Astrocyte (in vitro differentiated cells and primary cell): ENCODE measurements at places on chromosomes 7 and 10. TPM values are rescaled to one million over a fixed set of nuclear protein-coding genes. Genes with fewer than 3 reads are reported as not detected.
A peak's percentile ranks its signal among the peaks of the same experiment; 100 is the strongest.

GRCh38 chr10:118002581-118002980, 44.2 kb downstream of the RAB11FIP2 start:
- no peak for DNase-seq
- H3K4me1 ChIP-seq, result no peaks in the 10 kb centered on the region
- H3K4me3 ChIP-seq, result no peak overlapping the region
- H3K27me3 ChIP-seq, result no peaks in the 10 kb centered on the region
- no peak overlapping the region for H3K27ac ChIP-seq

GRCh38 chr7:35524112-35524804, 170.7 kb downstream of the HERPUD2 start:
- no peak for DNase-seq
- no peak overlapping the region for H3K27ac ChIP-seq
- no peak overlapping the region for H3K4me3 ChIP-seq
- H3K4me1 ChIP-seq, result no peaks in the 10 kb centered on the region
- no peaks in the 10 kb centered on the region for H3K36me3 ChIP-seq

- H3K4me3 ChIP-seq, result peak within 1 kb of the TSS; percentile 61
- no peaks in the 10 kb centered on the region for H3K4me1 ChIP-seq
- peaks cover 96% of the 10 kb centered on the region for H3K27me3 ChIP-seq
- peak; percentile 92 for DNase-seq
- H3K36me3 ChIP-seq, result no peaks in the 10 kb centered on the region
Observed at GRCh38 chr7:27143023-27143949, at the start of gene HOXA5. Gene HOXA5, minus strand, starts transcription at chr7:27143681. Its CDS starts 74 bp downstream, at chr7:27143607.

DNA sequence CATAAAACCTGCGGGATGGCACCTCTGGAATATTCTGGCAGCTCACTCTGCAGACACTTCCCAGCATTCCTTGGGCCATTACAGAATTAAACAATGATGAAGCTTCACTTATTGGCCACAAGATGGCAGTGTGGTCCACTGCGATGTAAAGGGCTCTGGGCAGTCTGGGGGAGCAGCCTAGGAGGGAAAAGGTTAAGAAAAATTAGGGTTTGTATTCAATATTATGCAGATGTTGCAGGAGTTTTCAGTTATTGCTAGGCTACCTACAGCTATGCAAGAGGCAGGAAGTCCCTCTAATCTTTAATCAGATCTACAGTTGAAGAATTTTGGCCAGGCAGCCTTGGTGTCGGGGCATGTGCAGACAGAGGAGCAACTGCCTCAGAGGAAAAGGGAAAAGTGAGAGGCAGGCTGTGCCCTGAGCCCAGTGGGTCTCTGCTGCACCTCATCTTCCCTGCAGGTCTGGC, 233.2 kb upstream of the PRSS1 start:
- no peaks in the 10 kb centered on the region for H3K4me1 ChIP-seq
- peak; percentile 45 for DNase-seq
- peaks cover 17% of the 10 kb centered on the region for H3K27me3 ChIP-seq
- no peak overlapping the region for H3K27ac ChIP-seq
- H3K4me3 ChIP-seq, result no peak overlapping the region

- H3K27ac ChIP-seq, result no peak overlapping the region
- no peaks in the 10 kb centered on the region for H3K36me3 ChIP-seq
- no peak for DNase-seq
- no peaks in the 10 kb centered on the region for H3K27me3 ChIP-seq
- H3K4me3 ChIP-seq, result no peak overlapping the region
Observed at GRCh38 chr10:21347785-21348170, 177.7 kb downstream of the SKIDA1 start.

DNA sequence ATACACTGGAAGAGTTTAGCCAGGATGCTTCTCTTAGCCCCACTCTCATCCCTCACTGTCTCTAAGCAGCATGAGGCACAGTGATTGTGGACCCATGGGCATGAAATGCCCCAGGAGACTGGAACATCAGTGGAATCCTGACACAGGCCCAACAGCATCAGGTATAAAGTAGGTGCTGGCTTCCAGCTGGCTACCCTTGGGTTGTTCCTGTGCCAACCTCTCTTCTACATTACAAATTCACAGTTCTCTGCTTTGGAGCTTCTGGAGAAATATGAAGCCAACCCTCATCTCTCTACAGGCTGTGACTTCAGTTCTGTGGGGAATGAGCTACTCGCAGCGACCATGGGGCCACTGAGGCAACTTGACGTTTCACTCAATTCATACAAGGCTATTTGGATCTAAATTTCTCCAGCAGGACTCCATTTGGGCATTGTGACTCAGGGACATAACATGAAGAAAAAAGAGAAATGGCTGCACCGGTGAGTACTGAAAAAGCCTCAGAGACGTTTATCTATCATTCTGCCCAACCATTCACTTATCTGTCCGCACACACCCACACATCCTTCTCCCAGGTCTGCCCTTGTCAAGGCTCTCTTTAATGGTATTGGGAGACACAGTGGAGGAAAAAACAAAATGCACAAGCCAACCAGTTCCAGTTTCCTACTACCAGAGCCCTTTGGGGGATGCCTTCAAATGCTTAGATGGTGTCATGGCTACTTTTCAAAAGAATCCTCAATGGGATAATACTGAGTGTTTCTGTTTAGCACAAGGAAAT, 35.4 kb upstream of the TM9SF3 start:
- no peaks in the 10 kb centered on the region for H3K36me3 ChIP-seq
- no peaks in the 10 kb centered on the region for H3K27me3 ChIP-seq

GRCh38 chr10:84331091-84331490, 2.7 kb downstream of the CCSER2 start:
- H3K27me3 ChIP-seq, result no peaks in the 10 kb centered on the region
- H3K27ac ChIP-seq, result no peak overlapping the region
- H3K4me1 ChIP-seq, result peaks cover 5% of the 10 kb centered on the region
- no peak for DNase-seq
- H3K36me3 ChIP-seq, result no peaks in the 10 kb centered on the region

GRCh38 chr10:121303287-121303890, 294.9 kb downstream of the FGFR2 start:
- no peak for DNase-seq
- no peaks in the 10 kb centered on the region for H3K36me3 ChIP-seq
- H3K27me3 ChIP-seq, result no peaks in the 10 kb centered on the region

GRCh38 chr10:48604991-48605508, at the start of gene ARHGAP22:
Gene ARHGAP22, minus strand, starts transcription at chr10:48605073. Its CDS starts 277 bp downstream, at chr10:48604796.
- peaks cover 57% of the 10 kb centered on the region for H3K4me1 ChIP-seq
- no peaks in the 10 kb centered on the region for H3K27me3 ChIP-seq
- DNase-seq, result no peak
- H3K36me3 ChIP-seq, result no peaks in the 10 kb centered on the region
- H3K4me3 ChIP-seq, result peak within 1 kb of the TSS; percentile 90

DNA sequence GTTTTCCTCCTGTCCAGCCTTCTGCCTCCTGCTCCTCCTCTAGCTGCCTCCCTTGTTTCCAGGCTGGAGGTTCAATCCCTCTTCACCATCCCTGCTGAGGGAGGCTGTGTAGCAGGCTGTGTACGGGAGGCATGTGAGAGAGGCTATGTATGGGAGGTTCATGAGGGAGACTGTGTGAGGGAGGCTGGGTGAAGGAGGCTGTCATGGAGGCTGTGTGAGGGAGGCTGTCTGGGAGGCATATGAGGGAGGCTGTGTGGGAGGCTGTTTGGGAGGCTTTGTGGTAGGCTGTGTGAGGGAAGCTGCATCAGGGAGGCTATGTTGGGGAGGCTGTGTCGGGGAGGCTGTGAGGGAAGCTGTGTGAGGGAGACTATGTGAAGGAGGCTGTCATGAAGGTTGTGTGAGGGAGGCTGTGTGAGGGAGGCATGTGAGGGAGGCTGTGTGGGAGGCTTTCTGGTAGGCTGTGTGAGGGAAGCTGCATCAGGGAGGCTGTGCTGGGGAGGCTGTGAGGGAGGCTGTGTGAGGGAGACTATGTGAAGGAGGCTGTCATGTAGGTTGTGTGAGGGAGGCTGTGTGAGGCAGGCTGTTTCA, 123.7 kb upstream of the RNF32 start:
- no peaks in the 10 kb centered on the region for H3K27me3 ChIP-seq
- no peak overlapping the region for H3K27ac ChIP-seq
- DNase-seq, result no peak
- no peaks in the 10 kb centered on the region for H3K4me1 ChIP-seq
- no peaks in the 10 kb centered on the region for H3K36me3 ChIP-seq

DNA sequence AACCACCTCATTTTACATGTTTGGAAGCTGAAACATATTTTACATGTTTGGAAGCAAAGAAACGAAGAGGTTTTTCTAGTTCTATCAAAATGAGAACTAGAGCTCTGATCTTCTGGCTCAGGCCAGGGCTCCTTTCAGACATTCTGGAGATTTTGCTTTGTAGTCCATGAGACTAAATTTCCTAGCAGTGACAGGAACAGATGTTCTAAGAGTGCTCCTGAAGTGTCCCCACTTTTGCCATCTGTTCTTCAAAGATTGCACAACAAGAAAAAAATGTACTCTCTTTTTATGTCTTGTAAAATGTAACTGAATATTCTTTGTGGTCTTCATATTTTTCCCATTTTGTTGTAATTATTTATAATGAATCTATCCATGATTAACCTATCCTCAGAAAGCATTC, 196.4 kb upstream of the PCLO start:
- H3K27ac ChIP-seq, result no peak overlapping the region
- DNase-seq, result no peak
- H3K27me3 ChIP-seq, result no peaks in the 10 kb centered on the region
- no peaks in the 10 kb centered on the region for H3K36me3 ChIP-seq
- H3K4me1 ChIP-seq, result no peaks in the 10 kb centered on the region

DNA sequence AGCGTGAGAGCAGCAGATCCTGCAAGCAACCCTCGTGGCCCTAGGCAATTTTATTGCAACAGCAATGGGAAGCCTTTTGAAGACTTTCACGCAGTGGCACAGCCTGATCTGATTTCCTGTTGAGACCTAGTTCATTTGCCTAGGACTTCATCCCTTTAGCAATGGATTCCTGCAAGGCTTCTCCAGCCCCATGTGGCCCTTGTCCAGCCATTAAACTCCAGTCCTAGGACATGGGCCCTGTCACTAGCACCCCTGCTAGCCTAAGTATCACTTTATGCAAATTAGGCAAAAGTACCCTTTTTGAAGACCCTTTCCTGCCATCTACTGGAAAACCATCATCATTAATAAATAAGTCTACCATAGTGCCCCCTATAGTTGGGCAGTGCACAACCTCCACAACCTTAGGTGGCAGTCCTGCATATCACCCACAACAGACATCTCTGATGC, 379.4 kb downstream of the GALNT17 start:
- H3K27me3 ChIP-seq, result no peaks in the 10 kb centered on the region
- no peak overlapping the region for H3K4me3 ChIP-seq
- H3K27ac ChIP-seq, result no peak overlapping the region
- H3K4me1 ChIP-seq, result no peaks in the 10 kb centered on the region

DNA sequence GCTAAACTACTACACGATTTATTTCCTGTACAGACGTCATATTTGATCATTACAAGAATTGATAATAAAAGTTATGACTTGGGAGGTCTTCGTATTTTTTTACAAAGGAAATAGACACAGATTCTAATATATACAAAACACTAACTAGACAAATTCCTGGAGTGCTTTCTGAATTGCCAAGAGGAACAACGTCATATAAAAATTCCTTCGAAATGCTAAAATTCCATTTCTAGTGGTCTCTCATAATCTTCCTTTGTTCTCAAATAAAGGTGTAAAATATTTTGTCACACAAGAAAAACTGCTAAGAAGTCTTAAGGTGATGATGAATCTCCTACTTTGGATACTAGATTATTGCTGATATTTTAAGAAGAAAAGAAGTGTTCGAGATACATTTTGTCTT, 85.4 kb downstream of the CDK6 start:
- peak; percentile 65 for DNase-seq
- peak overlapping the region; percentile 96 for H3K27ac ChIP-seq
- H3K36me3 ChIP-seq, result no peaks in the 10 kb centered on the region
- H3K4me3 ChIP-seq, result no peak overlapping the region

GRCh38 chr10:28470873-28471651, 61.9 kb upstream of the WAC start:
- H3K4me1 ChIP-seq, result no peaks in the 10 kb centered on the region
- H3K27me3 ChIP-seq, result no peaks in the 10 kb centered on the region
- H3K4me3 ChIP-seq, result no peak overlapping the region
- no peak overlapping the region for H3K27ac ChIP-seq
- no peaks in the 10 kb centered on the region for H3K36me3 ChIP-seq

DNA sequence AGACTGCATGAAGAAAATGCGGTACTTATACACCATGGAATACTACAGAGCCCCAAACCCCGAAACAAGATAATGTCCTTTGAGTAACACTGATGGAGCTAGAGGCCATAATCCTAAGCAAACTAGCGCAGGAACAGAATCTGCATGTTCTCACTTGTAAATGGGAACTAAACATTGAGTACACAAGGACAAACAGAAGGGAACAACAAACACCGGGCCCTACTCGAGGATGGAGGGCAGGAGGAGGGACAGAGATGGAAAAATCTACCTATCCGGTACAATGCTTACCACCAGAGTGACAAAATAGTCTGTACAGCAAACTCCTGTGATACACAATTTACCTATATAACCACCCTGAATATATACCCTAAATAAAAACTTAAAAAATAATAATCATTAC, 507.9 kb downstream of the IPMK start:
- no peaks in the 10 kb centered on the region for H3K36me3 ChIP-seq
- no peaks in the 10 kb centered on the region for H3K4me1 ChIP-seq
- DNase-seq, result no peak
- no peak overlapping the region for H3K27ac ChIP-seq

DNA sequence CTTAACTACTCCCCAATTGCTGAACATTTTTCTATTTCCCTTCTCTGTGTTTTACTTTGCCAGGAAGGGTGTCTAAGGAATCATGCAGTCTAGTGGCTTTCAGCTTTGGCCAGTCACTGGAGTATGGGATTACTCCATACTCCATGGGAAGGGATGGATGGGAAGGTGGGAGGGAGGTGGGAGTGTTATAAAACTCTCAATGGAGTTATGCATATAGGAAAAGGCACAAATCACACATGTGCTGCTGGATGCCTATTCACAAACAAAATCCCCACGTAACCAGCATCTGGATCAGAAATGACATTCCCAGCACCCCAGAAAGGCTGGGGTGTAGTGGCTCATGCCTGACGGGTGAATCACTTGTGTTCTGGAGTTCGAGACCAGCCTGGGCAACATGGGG, 125.3 kb downstream of the ATXN7L1 start:
- H3K4me1 ChIP-seq, result no peaks in the 10 kb centered on the region
- H3K27ac ChIP-seq, result no peak overlapping the region
- no peaks in the 10 kb centered on the region for H3K36me3 ChIP-seq
- H3K4me3 ChIP-seq, result no peak overlapping the region
- DNase-seq, result no peak

DNA sequence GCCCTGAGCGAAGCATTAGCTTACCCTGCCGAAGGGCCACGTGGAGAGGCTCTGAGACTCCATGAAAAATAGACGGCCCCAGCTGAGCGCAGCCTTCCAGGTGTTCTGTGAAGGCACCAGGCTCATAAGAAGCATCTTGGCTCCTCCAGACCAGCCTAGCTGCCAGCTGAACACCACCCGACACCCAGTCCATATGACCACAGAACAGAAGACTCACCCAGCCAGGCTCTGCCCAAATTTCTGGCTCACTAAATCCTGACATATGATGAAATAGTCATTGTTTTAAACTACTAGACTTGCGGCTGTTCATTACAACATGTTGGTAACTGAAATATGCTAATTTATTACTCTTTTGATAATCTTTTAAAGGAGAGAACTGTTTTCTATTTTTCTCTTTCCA, 99.5 kb upstream of the ABI1 start:
- DNase-seq, result no peak
- H3K4me1 ChIP-seq, result no peaks in the 10 kb centered on the region
- H3K27me3 ChIP-seq, result no peaks in the 10 kb centered on the region
- H3K4me3 ChIP-seq, result no peak overlapping the region

GRCh38 chr10:132643709-132644526, 106.3 kb downstream of the INPP5A start:
- no peak overlapping the region for H3K4me3 ChIP-seq
- H3K27me3 ChIP-seq, result no peaks in the 10 kb centered on the region
- H3K4me1 ChIP-seq, result no peaks in the 10 kb centered on the region
- no peak for DNase-seq
- no peaks in the 10 kb centered on the region for H3K36me3 ChIP-seq

SPDYE2B gene
- total RNA-seq, result not detected in 2 replicates

CD36 gene
- 1.7 and 2.6 TPM in 2 replicates for total RNA-seq

ERVW-1 gene
- 0.19 TPM in 1 of 2 replicates, not detected in the other for total RNA-seq

CUZD1 gene
- total RNA-seq, result 0.17 and 0.23 TPM in 2 replicates

KAZALD1 gene
- 8.1 and 9.6 TPM in 2 replicates for total RNA-seq

INMT gene
- 0.09 TPM in 1 of 2 replicates, not detected in the other for total RNA-seq

MRLN gene
- total RNA-seq, result not detected in 2 replicates
